ENCODE measurements at places on chromosomes 1 and 21. TPM values are rescaled to one million over a fixed set of nuclear protein-coding genes. Genes with fewer than 3 reads are reported as not detected.

DNA sequence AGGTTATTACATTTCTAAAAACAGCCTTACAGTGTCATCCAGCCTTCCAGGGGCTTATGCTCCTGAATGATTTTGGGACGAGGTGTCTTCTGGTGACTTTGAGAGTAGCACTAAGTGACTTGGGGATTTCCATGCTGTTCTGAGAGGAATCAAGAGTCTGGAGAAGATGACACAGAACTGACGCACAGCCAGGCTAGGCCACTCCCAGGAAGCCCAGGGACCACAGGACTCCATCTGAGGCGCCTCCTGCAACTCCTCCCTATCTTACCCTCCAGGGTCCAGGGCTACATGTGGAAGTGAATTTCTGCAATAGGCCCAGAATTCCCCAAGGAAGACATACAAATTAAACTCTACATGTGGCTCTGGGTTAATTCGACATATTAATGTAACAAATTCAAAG, 92.5 kb downstream of the SLC25A24 start:
- peak; percentile 43 for DNase-seq

- DNase-seq: no peak
Measured at GRCh38 chr1:70403759-70404158, 7.3 kb upstream of the CTH start.

GRCh38 chr1:236868625-236869467, 73.8 kb downstream of the MTR start:
- peak; percentile 76 for DNase-seq

DNA sequence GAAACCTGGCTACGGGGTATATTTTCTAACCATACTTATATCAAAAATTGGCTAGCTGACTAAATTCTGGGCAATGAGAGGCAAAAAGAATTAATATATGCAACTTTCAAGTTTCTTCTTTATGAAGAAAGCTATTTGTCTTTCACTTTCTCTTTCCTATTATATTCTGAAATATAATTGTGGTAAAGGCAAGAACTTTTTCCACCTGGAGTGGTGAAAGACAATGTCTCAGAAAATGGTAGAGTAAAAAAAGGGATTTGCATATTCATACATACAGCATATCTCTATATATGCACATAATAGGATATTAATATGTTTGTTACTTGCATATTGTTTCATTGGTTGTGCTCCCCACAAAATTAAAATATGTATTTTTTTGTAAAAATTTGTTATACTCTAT, 793.8 kb downstream of the PLA2G4A start:
- DNase-seq: no peak

GRCh38 chr1:109503935-109504334, 5.6 kb downstream of the AMIGO1 start:
- DNase-seq: no peak

The FAM72C gene
- 1.6 TPM for total RNA-seq
